Astrocyte of the cerebellum (primary cell): ENCODE measurements at places on chromosomes 12 and 14.

- no peak for DNase-seq
Observed at GRCh38 chr14:31935391-31935790, 141.7 kb upstream of the ARHGAP5 start.

DNA sequence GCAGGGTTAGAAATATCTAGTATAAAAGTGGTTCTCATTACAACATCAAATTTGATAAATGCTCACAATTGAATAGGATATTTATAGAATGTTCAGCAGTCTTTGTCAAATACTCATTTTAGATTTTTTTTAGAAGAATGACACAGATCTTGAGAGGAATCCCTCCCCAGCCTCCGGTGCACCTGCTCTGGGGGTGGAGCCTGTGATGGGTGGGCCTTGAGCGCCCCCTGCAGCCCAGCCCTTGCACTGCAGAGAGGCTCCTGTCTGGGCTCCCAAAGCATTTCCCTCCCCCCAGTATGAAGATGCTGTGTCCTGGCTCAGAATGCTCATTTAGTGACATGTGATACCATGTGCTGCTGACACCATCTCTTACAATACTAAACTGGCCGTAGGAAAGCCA is 792.3 kb downstream of the TMEM121 start:
- no peak for DNase-seq

DNA sequence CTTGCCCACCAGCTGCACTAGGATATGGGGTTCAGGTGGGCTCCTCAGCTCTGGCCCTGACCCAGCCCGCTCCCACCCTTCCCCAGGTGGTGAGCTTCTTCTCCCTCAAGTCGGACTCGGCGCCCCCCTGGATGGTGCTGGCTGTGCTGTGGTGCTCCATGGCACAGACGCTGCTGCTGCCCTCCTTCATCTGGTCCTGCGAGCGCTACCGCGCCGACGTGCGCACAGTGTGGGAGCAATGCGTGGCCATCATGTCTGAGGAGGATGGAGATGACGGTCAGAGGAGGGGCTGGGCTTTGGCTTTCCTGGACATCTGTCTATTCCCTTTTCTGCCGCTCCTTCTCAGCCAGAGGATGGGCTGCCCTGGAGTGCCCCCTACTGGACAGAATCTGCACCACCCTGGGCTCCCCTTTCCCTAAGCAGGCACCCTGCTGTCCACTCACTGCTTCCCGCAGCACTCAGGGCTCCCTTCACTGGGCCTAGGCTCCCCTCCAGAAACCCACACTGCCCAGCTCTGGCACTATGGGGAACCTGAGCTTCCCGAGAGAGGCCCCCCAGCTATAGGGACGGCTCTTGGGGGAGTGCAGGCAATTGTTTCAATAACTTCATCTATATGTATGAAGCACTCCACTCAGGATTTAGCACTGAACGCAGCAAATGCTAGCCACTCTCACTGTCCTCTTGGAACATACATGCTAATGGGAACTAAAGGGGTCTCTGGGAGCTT is 2.6 kb upstream of the P3H3 start:
- DNase-seq: no peak

DNA sequence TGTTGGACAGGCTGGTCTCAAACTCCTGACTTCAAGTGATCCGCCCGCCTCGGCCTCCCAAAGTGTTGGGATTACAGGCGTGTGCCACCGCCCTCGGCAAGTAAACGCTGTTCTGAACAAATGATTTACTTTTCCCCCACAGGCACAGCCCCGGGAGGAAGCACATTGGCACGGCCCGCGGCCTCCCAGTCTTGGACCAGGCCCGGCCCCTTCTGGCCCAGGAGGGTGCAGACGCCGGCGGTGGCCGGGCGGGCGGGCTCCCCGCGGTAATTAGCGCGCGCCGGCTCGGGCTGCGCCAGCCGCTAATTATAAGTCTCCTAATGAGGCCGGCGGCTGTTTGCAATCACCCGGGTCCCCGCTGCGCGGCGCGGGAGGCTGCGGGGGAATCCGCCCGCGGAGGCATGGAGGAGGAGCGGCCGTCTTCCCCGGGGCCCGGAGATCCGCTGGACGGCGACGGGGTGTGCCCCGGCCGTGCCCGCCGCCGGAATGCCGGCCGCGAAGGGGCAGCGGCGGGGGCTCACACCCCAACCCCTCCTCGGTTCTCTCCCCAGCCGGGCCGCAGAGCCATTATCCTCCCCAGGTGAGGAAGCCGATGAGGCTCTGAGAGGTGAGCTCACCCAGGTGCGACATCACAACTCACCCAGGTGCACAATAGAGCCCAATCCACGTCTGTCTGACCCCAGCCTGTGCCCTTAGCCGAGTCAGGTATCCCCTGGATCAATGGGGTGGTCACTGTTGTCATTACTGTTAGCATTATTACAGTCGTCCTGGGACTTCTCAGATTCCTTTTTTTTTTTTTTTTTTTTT is 3.3 kb upstream of the POP5 start:
- DNase-seq: no peak

DNA sequence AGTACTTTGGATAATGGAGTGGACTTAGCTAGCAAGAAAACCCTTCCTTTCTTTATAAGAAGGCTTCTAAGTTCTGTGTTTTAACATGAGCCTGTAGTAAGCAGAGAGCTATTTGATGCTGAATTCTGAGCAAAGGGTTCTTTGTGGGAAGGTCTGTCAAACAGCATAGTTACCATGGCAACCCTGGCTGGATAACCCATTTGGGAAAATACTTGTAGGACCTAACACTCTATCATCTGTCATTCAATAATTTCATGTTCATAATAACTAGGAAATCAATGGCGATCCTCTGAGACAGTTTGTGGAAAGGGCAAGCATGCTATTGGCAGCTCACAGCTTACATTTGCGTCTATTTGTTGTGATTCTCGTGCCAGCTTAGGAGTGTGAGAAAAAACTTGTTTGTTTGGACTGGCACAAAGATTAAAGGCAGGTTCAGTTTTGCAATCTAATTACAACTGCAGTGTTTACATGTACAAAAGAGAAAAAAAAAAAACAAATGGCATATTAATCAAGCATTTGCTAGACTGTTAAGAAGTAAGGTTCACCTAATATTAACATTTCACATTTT is 219.2 kb downstream of the PDZRN4 start:
- no peak for DNase-seq

GRCh38 chr14:21210023-21210422 is 54.2 kb upstream of the OR5AU1 start:
- DNase-seq: no peak

DNA sequence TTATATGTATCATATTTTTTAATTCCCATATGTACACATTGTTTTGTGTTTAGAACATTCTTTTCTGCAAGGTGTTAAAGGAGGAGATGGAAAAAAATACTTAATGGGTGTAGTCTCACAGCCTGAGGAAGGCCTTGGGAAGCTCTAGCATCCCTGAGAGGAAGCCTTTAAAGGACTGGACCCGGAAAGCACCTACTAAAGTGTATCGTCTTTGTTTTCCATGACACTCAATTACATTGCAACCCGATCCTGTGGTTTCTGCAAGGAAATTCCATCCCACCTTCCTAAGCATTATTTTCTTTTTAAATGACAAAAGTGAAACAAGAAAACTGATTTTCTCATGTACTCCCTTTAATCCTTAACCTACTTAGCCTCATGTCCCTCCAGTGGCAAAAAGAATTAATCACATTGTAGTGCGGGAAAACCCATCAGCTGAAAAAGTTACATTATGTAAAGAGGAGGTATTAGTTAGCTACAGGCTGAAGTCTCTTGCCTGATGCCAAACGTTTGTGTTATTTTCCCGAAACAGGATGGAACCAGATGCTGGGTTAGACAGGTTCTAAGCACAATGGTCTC is 147.8 kb upstream of the CPSF6 start:
- DNase-seq: no peak

GRCh38 chr12:110545812-110546211 is 37.3 kb downstream of the PPTC7 start:
- DNase-seq: no peak
